ENCODE measurements at places on chromosomes 6 and 20.

GRCh38 chr6:119880840-119881239, 531.3 kb upstream of the MAN1A1 start:
- DNase-seq = no peak

DNA sequence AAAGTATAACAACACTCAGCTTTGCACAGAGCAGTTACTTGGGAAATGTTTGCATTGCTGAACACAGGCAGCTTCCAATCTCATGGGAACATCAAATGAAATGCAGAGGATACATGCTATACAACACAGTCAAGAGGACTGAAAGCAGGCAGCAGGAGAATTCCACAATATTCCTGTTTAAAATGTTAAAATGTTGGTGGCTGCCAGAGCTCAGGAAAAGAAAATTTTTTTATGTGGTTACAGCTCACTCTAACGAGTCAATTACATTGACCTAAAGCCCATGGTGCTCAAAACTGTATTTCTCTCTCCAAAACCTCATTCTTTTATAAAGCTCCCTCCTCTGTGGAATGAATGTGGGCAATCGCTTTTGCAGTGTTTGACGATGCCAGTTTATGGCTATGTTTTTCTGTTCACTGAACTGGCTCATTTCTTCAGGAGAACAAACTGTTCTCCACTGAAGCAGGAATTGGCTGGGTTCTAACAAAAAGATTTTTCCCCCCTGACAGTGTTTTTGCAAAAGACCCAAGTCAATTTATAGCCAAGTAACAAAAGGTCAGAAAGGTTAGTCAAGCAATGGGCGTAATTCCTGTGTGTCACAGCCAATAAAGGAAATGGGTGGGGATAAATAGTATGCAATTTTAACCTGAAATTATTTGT, 69.0 kb downstream of the ZHX3 start:
- peak; percentile 17 for DNase-seq

- DNase-seq = no peak
Measured at GRCh38 chr20:39611901-39612300, 649.8 kb downstream of the DHX35 start.

GRCh38 chr20:17867131-17867925, 101.3 kb downstream of the SNX5 start:
- no peak for DNase-seq

- DNase-seq = no peak
Measured at GRCh38 chr6:85669735-85670194, 27.1 kb upstream of the SYNCRIP start.

DNA sequence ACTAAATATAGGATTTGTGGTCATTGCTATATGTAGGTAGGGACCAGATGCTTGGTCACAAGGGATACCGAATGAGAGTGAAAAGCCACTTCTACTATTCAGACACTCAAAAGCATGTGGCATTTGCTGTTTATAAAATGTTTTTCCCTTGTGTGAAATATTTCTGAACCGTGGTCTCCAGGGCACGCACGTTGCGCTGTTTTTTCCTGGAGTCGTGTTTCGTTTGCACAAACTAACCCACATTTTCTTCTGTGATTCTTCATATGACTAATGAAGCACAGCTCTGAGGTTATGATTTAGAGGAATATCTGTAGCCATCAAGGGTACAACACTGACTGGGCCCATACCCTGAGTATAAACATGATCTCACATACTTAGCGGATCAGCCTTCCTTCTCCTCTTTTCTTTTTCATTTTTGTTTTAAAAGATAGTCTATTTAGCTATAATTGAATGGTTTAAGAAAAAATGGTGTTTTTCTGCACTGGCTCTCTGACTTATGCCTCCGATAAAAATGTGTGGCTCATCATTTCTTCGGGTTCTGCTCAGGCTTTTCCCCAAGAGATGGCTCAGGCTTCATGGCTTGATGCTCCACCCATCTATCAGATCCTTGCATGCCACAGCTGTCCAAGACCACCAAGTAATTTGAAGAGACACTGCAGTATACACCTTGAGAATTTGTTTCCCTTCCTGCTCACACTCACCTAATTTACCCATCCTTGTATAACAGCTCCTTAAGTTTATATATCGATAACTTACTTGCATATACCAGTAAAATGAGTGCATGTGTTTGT, 59.9 kb upstream of the HBS1L start:
- DNase-seq = no peak

GRCh38 chr6:52504782-52505136, 72.1 kb downstream of the TRAM2 start:
- DNase-seq = no peak

- DNase-seq = no peak
Measured at GRCh38 chr6:165231581-165232561, 77.5 kb downstream of the C6orf118 start.

DNA sequence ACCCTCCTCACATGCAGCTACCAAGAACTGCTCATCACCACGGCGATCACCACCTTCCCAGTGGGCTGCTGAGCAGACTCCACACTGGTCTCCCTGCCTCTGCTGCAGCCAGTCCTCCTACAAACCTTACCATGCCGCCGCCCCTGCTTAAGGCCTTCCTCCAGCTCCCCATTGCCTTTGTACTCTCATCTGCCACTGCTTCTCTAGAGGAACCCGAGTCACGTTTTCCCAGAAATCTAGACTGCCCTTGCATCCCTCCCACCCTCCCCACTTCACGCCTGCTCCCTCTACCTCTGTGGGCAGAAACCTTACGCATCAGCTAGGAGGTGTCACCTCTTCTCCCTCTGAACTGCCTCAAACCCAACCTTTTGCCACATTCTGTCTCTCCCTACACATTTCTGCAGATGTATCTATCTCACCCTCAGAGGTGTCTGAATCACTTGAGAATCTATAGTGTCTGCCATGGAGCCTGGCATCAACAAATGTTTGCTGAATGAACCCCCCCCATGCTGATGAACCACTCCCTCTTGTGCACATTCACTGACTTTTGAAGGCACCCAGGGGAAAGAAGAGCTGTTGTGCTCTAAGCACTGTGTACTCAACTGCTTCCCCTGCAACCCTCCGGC, 4.3 kb downstream of the E2F1 start:
- no peak for DNase-seq

GRCh38 chr20:13117200-13117599, 103.9 kb upstream of the ISM1 start:
- DNase-seq = no peak

GRCh38 chr6:11404838-11405237, 132.7 kb upstream of the TMEM170B start:
- DNase-seq = no peak

DNA sequence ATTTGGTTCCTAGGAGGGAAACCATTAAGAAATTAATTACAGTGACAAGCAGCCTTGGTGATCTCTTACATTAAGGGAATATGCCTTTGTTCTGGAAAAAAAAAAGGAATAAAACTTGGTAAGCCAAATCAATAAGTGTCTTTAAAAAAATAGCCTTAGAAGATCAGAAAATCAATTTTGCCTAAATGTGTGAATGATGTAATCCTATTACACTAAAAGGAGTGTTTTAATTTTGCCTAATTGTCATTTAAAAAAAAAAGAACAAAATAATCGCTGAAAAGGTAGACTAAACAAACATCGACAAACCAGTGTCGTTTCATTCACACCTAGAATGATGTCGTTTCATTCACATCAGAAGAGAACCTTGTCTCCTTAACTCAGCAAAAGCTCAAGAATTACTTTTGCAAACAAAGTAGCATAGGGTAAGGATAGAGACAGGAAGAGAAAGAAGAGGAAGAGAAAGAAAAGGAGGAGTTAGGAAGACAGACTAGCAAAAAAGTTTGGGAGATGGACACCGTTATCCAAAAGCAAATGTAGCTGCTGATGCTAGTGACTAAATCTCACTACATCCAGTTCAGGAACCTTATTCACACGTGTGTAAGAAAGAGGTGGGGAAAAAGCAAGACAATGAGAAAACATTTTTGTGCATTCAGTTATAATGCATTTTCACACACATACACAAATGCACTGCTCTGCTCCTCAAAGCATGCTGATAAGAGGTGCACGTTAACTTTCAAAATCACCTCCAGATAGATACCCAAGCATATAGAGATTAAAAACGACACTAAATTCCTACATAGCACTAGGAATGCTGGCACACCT, 60.6 kb downstream of the HIVEP2 start:
- no peak for DNase-seq

GRCh38 chr20:5141615-5142014, 14.8 kb downstream of the CDS2 start:
- no peak for DNase-seq

Measured in mucosa of gallbladder (tissue), 1 donor.